Activated CD8-positive, alpha-beta memory T cell treated with anti-CD3 and anti-CD28 coated beads for 24 hours (primary cell): ENCODE measurements at places on chromosomes 1 and 21.
A peak's percentile ranks its signal among the peaks of the same experiment; 100 is the strongest.

DNA sequence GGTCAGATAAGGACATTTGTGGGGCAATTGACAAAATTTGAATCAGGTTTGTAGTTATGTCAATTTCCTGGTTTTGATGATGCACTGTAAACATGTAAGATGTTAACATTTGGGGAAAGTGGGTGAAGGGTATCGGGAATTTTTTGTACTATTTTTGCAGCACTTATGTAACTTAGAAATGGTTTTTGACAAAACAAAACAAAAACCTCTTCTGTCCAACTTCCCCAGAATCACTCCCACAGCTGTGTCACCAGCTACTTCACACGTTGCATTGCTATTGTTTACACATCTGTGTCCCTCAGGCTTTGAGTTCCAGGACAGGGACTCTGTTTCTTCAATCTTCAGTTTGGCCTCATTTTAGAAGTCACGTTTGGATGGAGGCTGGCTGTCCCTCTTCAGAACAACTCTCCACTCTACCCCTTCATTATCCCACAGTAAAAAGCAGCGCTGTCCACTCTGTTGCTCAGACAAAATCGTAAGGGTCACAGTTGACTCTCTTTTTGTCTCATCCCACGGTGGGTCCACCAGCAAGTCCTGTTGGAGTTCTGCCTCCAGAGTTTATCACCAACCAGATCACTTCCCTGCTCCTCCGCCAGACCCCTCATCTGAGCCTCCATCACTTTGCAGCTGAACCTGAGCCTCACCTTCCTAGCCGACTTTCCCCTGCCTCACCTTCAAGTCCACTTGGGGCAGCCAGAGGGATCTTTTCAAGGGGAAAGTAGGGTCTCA lies 63.2 kb downstream of the NENF start:
- DNase-seq = no peak

DNA sequence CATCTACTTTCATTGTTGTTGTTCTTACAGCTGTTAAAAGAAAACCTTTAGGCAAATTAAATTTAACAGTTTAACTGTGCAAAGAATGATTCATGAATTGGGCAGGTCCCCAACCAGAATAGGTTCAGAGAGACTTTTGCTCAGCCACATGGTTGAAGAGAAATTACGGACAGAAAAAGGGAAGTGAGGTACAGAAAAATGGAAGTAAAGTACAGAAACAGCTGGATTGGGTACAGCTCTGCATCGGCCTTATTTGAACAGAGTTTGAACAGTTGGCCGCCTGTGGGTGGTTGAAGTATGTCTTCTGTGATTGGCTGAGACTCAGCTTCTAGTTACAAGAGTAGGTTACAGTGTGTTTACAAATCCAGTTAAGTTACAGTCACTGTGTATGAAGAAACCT lies 210.1 kb downstream of the FGGY start:
- DNase-seq = no peak

GRCh38 chr1:158203693-158204457 lies 23.2 kb downstream of the CD1D start:
- no peak for DNase-seq

DNA sequence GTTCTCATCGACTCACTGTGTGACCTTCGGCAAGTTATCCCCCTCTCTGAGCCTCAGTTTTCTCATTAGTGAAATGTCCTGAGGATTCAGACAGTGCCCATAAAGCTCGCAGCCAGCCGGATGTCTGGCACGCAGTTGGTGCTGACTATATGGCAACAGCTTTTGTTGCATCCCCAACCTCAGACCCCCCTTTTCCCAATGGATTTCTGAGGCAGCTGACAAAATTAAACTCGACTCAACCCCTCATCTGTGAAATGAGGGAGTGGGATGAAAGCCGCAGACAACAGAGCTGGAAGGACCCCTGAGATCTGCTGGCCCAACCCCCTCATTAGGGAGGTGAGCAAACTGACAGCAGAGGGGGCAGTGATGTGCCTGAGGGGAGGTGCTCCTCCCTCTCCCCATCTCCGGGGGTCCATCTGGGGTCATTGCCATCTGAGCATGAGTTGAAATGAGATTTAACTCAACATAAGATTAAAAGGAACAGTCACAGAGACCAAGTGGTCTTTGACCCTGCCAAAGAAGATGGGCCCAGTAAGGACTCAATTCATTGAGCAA lies 40.4 kb downstream of the NKAIN1 start:
- DNase-seq = no peak

GRCh38 chr1:209756615-209757445 lies 977 bp downstream of the TRAF3IP3 start:
- DNase-seq = peak; percentile 81

DNA sequence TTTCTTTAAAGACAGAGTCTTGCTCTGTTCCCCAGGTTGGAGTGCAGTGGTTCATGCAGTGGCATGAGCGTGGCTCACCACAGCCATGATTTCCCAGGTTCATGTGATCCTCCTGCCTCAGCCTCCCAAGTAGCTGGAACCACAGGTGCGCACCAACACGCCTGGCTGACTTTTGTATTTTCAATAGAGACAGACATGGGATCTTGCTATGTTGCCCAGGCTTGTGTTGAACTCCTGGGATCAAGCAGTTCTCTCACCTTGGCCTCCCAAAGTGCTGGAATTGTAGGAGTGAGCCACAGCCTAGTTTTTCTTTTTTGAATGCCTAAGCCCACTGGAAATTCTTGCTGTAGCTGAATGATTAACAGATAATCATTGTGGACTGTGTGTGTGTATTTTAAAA lies 113.5 kb downstream of the RPS6KC1 start:
- no peak for DNase-seq

- no peak for DNase-seq
Observed at GRCh38 chr1:1613509-1614082, 1.7 kb upstream of the MIB2 start.

DNA sequence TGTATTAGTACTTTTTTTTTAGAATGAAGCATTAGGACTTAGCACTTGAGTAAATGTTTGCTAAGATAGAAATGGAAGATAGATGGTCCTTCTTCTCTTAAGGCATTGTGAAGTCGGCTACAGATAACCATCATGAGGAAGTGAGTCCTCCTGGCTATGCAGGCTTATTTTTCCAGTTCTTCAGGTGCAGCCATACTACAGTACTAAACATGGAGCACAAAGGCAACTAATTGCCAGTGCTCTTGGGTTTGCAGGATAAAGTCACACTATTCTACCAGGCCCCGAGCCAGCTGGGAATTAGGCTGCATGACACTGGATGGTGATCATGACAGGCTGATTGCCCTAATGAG lies 197.3 kb upstream of the SGIP1 start:
- DNase-seq = no peak

GRCh38 chr1:110258734-110259133 lies 48.6 kb downstream of the KCNC4 start:
- no peak for DNase-seq

GRCh38 chr1:90325168-90325567 lies 330.3 kb downstream of the ZNF326 start:
- no peak for DNase-seq

- no peak for DNase-seq
Observed at GRCh38 chr1:99614728-99615127, 31.2 kb upstream of the PALMD start.

DNA sequence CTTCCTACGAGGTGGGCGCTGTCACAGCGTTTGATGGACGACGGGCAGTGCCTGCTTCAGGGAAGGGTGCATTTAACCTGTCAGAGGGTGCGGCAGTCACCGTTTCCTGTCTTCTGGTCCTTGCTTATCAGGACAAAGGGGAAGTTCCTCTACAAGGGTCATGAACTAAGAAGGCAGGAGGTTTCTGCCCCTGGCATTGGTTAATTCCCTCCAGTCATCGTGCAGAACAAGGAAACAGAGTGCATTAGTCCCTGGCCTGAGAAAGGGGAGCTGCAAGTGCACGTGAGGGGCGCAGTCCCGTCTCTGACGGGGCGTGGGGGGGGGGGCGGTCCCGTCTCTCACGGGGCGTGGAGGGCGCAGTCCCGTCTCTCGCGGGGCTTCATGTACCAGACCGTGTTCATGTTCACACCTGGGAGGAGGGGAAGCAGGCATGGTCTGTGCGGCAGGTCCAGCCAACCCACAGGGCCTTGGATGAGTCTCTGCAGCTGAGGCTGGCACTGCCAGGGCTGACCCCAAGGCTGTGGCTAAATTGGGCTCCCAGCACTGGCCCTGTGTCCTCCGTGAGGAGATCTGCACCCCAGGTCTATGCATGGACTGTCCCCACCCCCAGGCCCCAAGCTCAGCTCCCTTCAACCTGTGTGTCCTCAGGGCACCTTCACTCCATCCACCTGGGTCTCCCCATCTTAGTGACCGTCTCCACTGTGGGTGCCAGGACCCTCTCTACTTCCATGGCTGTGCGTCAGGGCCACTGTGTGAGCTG lies 89.2 kb upstream of the COL6A1 start:
- peak; percentile 68 for DNase-seq

GRCh38 chr1:39751595-39751994 lies 12.9 kb downstream of the PPIE start:
- DNase-seq = peak; percentile 46

DNA sequence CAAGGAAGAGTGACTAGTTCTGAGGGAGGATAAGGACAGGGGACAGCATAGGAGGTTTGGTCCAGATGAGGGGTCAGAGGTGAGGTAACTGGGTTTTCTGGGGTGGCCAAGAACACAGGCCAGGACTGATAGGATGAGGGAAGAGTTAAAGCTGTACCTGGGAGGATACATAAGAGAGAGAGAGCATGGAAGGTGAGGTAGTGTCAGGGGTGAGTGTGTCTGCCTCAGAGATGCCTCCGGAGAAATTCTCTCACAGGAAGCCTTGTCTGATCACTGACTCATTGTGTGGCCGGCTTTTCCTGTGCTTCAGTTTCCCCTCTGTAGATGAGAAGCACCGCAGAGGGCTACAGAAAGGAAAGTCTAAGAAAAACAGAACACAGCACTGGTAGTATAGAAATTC lies 40.2 kb downstream of the FASLG start:
- peak; percentile 75 for DNase-seq

DNA sequence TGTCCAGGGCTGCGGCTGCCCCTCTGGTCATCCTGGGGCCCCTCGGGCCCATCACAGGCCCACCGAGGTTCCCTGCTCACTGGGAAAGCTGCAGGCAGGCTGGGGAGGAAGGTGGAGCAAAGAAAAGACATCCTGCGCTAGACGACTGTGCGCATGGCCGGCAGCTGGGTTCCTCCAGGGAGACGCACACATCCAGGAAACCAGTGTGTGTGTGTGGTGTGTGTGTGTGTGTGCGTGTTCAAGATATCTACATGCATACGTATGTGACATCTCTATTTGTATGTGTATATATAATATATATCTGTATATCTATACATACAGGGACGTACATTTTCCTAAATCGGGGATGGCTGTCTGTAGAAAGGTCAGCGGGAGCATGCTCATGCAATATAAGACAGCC lies 63.7 kb downstream of the ACOT7 start:
- DNase-seq = no peak

DNA sequence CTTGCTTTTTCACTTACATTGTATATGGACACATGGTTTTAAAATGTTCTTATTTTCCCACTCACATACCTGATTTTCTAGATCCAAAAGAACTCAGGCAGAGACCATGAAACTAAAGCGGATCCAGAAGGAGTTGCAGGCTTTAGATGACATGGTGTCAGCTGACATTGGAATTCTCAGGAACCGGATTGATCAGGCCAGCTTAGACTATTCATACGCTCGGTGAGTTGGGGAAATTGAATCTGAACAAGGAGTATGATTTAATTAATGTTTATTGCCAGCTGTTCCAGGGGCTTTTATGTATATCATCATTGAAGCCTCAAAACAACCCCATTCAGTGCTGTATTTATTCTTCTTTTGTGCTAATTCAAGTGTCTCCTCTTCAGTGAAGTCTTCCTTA lies 12.7 kb downstream of the GORAB start:
- DNase-seq = no peak

- no peak for DNase-seq
Observed at GRCh38 chr1:173038875-173039554, 11.7 kb downstream of the TNFSF18 start.

DNA sequence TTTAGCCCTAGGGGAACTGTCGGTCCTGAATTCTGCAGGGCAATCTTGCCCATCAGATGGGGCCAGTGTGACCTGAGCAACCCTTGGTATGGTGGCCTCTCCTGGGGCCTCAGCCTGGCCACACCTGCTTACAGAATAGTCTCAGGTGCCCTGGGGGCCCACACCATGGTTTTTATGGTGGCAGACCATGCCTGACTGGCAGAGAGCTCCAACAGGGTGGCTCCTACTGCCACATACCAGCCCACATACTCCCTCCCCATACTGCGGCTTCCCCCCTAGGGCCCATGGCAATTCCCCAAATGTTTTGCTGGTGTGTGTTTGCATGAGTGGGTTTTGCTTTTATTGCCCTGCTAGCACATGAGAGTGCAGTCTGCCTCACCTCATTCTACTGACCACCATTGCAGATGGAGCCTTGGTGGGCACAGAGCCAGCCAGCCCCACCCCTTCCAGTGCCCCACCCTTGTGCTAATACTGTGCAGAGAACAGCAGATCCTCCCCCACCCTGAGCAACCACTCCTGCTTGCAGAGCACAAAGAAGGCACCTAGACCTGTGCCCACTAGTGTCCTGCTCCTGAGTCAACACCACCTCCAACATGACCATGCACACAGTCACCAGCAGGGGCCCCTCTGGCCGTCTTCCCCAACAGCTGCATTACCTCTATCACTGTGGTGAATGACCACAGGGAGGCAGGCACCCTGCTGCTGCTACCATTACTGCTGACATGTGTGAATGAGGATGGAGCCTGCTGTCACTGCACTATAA lies 86.8 kb downstream of the GDAP2 start:
- no peak for DNase-seq

DNA sequence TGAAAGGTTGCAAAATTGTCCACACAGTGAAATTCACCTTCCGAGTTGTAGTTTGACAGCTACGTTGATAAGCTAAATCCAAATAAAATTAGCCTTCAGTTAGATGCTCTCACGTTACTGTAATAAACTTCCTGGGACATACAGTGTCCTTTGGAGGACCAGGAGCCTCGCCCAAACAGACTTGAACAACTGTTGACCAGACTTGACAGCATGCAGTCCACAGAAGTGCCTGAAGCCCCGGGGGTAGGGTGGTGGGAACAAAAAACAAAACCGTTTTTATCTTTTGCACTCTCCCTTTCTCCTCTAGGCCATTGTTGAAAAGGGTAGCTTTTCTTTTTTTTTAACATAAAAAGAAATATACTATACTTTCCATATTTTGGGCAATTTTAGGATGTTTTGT lies 172.8 kb upstream of the SAMSN1 start:
- DNase-seq = no peak

GRCh38 chr1:203673550-203674411 lies 47.1 kb downstream of the ATP2B4 start:
- peak; percentile 80 for DNase-seq

DNA sequence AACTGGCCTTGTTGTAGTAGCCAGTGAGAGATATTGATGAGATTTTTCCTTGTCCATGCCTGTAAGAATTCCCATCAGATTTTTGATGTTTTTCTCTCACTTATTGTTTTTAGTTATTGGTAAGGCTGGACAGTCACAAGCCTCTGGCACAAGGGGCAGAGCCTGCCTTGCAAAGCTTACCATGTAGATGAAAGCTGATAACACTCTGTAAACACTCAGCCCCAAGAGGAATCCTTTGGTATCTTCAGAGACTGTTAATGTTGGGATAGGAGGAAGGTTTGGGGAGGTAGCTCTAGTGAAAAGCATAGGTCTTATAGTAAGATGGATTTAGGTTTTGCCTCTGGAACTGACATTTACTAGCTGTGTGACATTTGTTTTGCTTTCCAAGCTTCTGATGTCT lies 37.7 kb downstream of the MARK1 start:
- no peak for DNase-seq
